ENCODE measurements at places on chromosomes 1 and 21.

DNA sequence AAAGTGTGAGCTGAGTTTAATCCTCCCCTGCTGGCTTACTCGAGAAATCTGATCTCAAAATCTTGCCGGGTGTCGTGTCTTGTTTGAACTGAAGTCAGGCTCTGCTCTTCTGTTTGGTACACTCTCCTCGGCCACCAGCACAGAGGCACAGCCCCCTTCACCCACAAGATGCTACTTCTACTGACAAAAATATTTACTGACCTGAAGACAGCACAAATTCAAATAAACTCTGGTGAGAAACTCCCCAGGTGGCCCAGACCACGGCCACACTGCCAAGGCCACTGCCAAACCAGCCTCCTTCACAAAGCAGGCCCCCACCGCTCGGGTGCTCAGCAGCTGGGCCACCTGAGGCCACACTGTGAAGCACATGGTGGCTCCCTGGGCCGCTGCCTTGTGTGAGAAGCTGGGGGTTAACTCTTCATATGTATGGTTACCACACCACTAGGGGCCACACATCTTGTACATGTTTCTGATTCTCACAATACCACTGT is 80.6 kb downstream of the TGFBR3 start:
- no peak for DNase-seq

- no peak for DNase-seq
Observed at GRCh38 chr1:92481971-92482664, 4.6 kb downstream of the GFI1 start.

DNA sequence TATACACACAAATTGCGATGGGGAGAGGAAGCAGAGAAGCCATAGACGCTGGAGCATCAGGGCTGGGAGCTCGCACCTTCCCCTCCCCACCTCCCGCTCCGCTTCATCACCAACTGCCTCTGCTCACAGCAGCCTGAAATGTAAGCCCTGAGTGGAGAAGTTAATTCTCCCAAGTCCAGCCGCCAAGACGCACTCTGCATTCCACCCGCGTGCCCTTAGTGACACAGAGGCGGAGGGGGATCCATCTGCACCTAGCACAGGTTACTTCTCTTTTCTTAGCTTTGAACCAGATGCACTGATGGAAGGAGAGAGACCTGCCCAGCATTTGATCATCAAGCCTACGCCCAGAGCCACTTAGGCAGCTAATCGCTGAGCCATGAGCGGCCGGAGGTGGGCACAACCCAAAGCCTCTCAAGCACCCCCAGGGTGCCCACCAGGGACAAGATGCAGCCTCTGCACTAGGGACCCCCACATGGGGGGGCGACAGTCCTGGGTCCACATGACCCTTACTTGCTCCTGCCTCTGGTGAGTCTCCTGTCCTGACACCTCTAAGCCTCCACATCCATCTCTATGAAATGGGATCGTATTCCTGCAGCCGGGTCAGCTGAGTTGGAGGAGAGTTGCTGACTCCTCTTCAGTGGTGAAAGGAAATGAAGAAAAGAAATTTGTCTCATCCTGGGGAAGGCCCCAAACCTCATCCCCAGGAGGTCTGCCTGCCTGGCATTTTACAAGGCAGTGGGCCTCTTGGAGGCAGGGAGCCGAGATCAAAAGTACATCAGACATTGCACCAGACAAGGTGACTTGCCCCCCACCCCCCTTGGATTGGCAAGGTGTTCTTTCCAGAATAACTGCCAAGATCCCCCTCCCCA is 316.2 kb downstream of the MATN1 start:
- DNase-seq, result no peak

DNA sequence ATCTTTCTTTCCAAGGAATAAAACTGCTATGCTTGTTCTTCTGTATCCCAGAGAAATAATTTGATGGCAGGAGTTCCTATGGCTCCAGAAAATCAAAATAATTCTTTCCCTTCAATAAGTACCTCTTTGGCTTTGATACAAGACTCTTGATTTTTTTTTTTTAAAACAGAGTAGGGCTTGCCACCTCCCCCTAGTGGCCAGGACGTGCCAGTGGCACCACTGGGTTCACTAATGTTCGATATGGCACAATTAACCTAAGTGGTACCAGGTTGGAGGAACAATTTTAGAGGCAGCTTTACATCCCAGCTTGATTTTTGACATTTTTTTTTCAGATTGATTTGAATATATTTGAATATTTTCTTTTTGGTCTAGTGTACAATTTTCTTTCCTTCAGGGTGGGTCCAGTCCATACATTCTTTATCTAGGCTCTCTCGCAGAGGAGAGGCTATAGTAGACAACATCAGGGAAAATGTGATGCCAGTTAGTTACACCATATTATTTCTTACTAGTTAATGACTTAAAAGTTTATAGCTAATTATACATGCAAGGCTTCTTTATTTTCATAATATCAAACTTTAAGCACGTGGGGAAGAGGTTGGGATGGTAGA is 330.9 kb downstream of the S1PR1 start:
- DNase-seq, result peak; percentile 53

- peak; percentile 25 for DNase-seq
Observed at GRCh38 chr1:179883040-179883744, 1.1 kb downstream of the TOR1AIP1 start.

DNA sequence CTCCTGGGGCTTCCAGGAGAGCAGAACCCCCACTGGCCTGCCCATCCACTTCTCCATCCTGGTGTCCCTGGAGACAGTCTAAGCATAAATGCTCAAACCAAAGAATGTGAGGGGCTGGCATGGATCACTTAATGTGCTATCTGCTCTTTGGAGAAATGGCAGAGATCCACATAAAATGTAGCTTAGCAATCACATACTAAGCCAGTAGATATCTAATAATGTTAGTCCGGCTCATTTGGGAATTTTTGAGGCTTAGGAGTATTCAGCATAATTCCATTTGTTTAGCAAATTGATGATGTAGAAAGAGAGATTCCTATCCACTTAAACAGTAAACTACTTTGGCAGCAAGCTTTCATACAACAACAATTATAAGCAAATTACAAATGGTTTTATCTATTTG is 90.7 kb downstream of the TENT5C start:
- no peak for DNase-seq

DNA sequence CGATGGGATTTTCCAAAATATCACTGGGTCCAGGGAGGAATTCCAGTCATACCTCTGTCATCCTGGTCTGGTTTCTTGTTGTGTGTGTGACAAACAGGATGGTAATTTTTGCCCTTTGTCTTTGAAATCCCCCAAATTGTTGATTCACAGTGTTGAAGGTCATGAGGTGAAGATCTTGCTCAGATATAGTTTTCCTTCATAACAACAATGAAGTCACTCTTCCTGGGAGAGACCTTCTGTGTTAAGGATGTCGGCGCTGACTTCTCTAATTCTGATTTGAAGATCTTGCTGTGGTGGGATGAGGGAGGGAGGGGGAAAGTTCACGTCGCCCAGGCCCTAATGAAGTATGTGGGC is 32.2 kb upstream of the MPZL1 start:
- DNase-seq, result no peak

GRCh38 chr1:42880384-42880783 is 34.0 kb downstream of the ZNF691 start:
- no peak for DNase-seq

DNA sequence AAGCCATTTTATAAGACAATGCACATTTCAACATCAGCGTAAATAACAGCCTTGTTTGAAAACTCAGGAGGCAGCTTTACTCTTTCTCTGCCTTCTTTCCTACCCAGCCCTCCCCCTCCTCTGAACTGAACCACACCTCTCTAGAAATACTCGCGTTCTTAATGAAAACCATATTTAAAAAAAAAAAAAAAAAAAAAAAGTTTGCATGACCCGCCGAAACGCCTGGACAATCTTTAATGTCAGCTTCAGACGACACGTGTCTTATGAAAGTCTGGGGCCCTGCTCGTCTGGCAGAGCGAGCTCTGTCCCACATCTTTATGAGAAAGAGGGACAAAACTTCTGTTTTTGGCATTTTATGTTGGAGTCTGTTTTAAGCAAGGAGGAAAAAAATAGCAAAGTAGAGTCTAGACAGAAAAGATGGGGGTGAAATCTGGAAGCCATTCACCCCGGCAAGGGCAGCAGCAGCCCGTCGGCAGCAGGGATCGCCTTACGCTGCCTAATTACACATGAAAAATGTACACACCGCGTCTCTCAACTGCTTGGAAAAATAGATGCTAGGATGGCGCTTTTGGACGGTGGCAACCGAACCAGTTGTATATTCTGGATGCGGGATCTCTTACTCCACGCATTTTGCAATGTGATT is 130.4 kb upstream of the ETS2 start:
- no peak for DNase-seq

DNA sequence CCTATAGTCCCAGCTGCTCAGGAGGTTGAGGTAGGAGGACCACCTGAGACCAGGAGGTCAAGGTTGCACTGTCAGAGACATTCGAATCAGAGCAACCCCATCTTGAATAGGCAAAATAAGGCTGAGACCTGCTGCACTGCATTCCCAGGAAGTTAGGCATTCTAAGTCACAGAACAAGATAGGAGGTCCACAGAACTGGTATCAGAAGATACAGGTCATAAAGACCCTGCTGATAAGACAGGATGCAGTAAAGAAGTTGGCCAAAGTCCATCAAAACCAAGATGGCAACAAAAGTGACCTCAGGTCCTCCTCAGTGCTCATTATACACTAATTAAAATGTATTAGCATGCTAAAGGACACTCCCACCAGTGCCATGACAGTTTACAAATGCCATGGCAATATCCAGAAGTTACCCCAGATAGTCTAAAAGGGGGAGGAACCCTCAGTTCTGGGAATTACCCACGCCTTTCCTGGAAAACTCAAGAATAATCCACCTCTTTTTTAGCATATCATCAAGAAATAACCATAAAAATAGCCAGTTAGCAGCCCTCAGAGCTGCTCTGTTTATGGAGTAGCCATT is 65.2 kb upstream of the KLHDC7A start:
- DNase-seq, result no peak

- DNase-seq, result no peak
Observed at GRCh38 chr1:182147136-182147820, 85.8 kb upstream of the ZNF648 start.

GRCh38 chr21:25115021-25115420 is 492.3 kb downstream of the MRPL39 start:
- DNase-seq, result no peak

DNA sequence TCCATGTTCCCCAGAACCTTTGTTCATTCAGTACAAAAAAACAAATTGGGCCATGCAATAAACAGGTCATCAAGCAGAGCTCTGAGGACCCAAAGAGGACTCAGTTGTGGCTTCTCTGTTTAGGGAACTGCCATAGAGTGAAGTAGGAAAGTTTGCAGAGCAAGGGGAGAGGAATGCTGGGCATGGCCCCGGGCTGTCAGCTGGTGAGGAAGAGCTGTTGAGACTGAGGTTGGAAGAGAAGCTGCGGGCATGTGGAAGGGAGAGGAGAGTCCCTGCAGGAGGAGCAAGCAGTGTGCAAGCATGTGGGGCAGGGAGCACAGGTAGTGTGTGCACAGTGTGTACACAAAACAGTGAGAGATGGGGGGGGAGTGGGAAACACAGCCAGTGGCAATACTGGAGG is 71.8 kb downstream of the NTPCR start:
- DNase-seq, result no peak

DNA sequence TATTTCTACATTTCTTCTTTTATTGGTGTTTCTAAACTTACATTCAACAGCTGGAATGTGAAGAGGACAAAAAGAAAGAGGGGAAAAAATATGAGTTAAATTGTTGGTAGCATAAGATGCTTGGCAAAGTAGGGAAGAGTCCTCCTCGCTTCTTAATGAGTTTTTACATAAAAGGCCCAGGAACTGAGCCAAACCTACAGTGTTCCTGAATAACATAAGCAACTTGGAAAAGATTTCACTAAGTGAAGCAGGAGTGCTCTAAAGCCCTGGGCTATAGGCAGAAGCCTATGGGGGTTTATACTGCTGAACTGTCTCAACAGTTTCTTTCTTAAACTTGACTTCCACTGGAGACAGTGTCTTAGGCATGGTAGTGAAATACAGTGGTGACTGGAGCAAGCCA is 115.0 kb upstream of the USP25 start:
- no peak for DNase-seq

- DNase-seq, result no peak
Observed at GRCh38 chr1:210570116-210570515, 241.4 kb downstream of the HHAT start.

- no peak for DNase-seq
Observed at GRCh38 chr1:203213126-203213525, 16.3 kb downstream of the CHIT1 start.

- peak; percentile 20 for DNase-seq
Observed at GRCh38 chr1:219223496-219223895, 49.8 kb downstream of the LYPLAL1 start.

- no peak for DNase-seq
Observed at GRCh38 chr21:46180778-46181391, 3.4 kb downstream of the SPATC1L start.

GRCh38 chr1:233340966-233341516 is 13.5 kb downstream of the MAP3K21 start:
- no peak for DNase-seq

GRCh38 chr1:47693115-47693514 is 255.3 kb downstream of the FOXD2 start:
- no peak for DNase-seq

- DNase-seq, result no peak
Observed at GRCh38 chr1:214019499-214019898, 31.7 kb downstream of the PROX1 start.

Measured in choroid plexus epithelial cell (primary cell).